ENCODE measurements at places on chromosomes 11 and 22. TPM values are rescaled to one million over a fixed set of nuclear protein-coding genes. Genes with fewer than 3 reads are reported as not detected.

GRCh38 chr11:74990941-74991340, 2.2 kb downstream of the NEU3 start:
- DNase-seq, result no peak

DNA sequence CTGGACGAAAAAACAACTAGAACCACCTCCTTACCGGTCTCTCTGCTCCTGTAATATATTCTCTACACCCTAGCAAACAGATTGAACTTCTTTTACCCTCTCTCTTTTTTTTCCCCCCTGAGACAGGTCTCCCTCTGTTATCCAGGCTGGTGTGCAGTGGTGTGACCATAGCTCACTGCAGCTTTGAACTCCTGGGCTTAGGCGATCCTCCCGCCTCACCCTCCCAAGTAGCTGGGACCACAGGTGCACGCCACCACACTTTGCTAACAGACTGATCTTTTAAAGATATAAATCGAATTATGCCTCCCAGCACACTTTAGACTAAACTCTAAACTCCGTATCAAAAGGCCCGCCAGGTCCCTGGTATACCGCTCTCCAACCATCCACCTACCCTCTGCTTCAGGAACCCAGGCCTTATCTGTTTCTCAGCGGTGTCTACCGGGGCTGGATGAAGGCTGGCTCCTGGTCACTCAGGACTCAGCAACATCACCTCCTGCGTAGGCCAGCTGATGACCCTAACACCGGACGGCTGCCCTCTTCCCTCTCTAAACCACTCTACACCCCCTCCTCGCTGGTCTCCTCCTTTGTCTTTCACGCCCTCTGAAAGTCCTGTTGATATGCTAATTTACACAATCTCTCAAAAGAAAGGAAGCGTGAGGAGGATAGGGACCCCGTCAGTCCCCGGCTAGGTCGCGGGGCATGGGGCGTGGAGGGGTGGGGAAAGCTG, 745 bp downstream of the C22orf39 start:
- no peak for DNase-seq

GRCh38 chr11:6544921-6545850, 48.1 kb downstream of the DNHD1 start:
- DNase-seq, result peak; percentile 37

- DNase-seq, result no peak
These were observed 25.4 kb downstream of the TAF1D start for GRCh38 chr11:93715797-93716396.

- peak; percentile 40 for DNase-seq
These were observed 547 bp downstream of the UVRAG start for GRCh38 chr11:75815345-75816168.

GRCh38 chr11:110720431-110721275, 8.4 kb upstream of the ARHGAP20 start:
- no peak for DNase-seq

DNA sequence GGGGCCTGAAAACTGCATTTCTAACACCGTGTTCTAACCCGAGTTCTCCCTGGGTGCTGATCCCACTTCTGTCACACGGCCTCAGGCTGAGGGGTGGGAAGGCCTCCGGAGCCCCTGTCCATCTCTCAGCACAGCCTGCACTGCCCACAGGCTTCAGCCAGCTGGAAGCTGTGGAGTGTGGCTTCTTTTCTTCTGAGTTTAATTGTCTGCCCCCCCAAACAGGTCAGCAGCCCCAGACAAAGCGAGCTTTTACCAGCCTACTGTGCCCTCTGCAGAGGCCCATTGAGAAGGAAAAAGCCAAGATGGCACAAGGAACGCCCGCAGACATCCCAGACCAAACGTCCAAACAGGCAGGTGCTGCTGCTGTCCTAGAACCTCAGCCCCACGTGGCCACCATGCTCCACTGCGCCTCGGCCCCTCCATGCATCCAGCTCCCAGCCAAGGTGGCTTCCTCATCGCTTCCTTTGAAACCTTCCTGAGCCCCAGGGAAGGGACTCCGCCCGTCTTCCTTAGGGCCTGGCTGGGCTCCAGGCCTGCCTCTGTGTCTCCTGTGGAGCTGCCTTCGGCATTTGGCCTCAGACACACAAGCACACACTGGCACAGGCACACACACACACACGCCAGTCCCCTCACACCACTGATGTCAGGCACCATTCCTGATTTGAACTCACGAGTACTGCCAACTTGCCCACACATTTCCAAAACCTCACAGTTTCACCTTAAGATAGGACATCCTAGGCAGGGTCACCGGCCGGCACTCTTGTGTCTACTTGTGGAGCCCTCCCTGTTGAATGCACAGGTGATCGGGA, 1.7 kb downstream of the MOB2 start:
- no peak for DNase-seq

DNA sequence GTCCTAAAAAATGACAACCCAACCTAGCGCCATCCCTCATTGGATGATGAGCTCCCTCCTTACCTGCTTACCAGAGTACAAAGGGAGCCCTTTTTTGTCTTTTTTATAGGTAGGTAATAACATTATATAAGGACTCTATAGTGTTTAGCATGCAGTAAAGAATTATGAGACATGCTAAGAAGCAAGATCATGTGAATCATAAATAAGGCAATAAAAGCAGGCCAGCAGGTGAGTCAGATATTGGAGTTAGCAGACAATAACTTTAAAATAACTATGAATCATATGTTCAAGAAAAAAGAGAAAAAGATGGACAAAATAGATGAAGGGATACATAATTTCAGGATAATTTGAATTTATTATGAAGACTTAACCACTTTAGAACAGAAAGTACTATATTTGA, 81.5 kb downstream of the GRK3 start:
- DNase-seq, result no peak

DNA sequence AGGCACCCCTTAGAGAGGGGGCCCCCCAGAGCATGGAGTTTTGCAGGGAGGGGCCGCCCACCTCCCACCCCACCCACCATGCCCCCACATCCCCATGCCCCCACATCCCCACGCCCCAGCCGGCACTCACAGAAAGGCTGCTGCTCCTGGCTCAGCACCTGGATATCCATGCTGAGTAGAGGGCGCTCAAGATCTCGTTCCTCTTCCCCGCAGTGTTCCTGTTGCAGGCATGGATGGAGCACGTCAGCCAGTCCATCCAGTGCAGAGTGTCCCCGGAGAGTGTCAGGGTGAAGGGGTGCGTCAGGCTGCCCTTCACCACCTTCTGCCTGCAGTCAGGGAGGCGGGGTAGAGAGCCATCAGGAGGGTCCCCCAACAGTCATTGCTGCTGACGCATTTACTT, 156.2 kb downstream of the CRYBB2 start:
- no peak for DNase-seq

- DNase-seq, result no peak
These were observed 14.2 kb upstream of the CDC42BPG start for GRCh38 chr11:64858467-64859263.

DNA sequence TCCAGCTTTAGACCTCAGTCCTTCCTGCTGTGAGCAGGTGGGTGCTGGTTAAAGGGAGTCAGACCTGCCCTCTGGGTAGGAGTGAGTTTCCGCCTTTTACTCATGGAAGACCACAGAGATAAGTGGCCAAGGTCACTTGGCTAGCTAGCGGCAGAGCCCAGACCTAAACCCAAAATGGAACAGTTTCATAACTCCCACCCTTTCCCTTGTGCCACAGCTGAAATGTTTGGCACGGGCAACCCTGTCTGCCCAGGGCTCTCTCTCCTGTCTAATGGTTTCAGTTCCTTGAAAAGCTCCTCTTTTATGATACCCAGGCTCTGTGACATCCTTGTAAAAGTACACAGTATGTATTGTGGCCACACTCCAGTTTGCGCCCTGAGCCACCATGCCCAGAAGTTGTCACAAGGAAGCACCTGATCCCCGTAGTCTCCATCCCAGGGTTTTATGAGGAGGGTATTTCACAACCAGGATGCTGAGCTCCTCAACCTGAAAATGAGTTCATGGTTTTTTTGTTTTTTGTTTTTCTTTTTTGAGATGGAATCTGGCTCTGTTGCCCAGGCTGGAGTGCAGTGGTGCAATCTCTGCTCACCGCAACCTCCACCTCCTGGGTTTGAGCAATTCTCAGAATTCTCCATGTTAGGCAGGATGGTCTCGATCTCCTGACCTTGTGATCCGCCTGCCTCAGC, 5.1 kb downstream of the MB start:
- DNase-seq, result no peak

DNA sequence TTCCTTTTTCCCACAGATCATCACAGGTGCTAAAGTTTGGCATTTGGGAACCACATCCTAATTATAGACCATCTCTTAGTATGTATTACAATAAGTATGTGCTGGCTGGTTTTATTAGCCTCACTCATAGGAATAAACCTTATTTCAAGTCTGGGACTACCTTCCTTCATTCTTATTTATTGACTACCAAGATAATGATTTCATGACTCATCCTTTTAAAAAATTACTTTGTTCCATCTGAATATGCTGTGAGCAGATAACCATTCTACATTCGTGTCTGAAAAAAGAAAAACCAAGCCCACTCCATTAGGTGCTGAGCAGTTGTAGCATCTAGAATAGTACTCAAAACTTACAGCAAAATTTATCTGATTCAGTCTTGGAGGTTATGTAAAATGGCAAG, 12.3 kb downstream of the TNRC6B start:
- DNase-seq, result no peak

DNA sequence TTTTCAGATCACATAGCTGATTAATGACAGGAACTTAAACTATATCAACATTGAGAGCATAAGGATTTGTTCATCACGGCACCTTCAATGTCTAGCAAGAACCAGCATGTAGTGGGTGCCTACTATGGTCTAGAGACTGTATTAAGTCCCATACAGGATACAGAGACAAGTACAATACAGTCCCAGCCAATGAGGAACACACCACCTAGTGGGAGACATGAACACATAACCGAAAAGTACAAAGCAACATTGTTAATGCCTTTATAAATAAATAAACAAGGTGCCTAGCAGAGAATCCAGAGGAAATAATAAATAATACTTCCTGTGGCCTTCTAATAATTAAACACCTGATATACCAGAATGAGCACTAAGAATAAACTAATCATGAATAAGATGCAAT, 87.7 kb upstream of the OPCML start:
- DNase-seq, result no peak

DNA sequence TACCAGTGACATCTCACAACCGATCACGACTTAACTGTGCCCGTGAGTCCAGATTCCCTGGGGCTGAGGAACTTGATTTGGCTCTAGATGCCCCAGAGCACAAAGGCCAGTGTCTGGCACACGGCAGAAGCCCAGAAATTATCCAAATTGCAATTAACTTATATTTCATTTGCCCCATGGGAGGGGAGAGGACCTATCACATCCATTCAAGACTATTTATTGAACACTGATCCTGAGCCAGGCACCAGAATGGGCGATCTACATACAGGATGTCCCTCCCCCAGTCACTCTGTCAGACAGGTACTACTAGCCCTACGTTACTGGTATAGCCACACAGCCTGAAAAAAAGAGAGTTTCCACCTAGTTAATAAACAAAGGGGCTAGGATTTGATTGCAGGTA, 5.1 kb downstream of the DNAL4 start:
- no peak for DNase-seq

GRCh38 chr11:117868815-117869561, 7.5 kb downstream of the FXYD6 start:
- DNase-seq, result no peak

DNA sequence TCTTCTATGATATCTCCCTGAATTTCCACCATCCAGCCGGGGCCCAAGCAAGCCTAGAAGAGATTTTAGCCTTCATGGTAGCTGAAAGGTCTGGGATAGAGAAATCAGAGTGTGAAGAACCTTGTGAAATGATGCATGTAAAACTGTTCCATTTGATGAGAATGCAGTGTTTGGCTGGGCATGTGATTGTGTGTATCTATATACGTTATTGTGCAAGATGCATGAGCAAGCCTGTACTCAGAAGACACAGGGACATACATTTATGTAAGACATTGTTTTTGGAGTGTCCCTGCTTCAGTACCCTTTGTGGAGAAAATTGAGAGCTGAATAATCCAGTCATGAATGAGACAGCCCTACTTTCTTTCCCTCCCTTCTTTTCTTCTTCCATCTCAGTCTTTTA, 15.2 kb upstream of the OR52K2 start:
- DNase-seq, result no peak

MYOD1 gene
- total RNA-seq, result not detected

TRIOBP gene
- 32.3 TPM for total RNA-seq

OR52H1 gene
- not detected for total RNA-seq

SH3BP1 gene
- total RNA-seq, result 14.2 TPM

FIBIN gene
- not detected for total RNA-seq

MS4A3 gene
- total RNA-seq, result not detected

GPR83 gene
- total RNA-seq, result not detected

BIK gene
- 0.50 TPM for total RNA-seq

ZNF214 gene
- 0.03 TPM for total RNA-seq
